ENCODE measurements at places on chromosomes 1 and 21.

- no peak for DNase-seq
Observed at GRCh38 chr1:29909962-29910361, 673.6 kb downstream of the PTPRU start.

- no peak for DNase-seq
Observed at GRCh38 chr1:25621876-25622275, 5.3 kb downstream of the MAN1C1 start.

DNA sequence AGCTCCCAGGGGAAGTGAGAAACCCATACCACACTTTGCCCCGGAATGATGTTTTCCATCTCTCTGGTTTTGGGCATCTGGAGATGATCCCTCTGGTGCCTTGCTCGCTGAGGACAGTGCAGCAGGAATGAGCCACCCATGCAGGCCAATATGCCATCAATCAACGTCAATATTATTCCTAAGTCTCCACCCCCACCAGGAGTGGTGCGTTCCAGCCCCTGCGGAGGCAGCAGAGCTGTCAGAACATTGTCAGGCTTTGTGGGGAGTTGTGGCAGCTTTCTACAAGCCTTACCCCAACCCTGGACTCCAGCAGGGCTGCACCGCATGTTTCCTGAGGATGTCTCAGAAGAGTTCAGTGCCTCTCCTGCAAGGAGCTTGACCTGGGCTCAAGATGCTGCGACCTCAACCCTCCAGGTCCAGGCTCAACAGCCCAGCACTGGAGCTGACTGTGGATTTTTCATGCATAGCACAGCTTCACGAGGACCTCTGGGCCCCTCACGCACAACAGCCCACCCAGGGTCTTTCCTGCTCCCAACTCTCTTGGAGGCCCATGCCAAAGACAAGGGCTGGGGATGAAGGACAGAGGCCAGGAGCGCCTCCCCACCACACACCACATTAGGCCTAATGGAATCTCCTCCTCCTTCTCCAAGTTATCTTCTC, 67.5 kb downstream of the PSMG1 start:
- no peak for DNase-seq

DNA sequence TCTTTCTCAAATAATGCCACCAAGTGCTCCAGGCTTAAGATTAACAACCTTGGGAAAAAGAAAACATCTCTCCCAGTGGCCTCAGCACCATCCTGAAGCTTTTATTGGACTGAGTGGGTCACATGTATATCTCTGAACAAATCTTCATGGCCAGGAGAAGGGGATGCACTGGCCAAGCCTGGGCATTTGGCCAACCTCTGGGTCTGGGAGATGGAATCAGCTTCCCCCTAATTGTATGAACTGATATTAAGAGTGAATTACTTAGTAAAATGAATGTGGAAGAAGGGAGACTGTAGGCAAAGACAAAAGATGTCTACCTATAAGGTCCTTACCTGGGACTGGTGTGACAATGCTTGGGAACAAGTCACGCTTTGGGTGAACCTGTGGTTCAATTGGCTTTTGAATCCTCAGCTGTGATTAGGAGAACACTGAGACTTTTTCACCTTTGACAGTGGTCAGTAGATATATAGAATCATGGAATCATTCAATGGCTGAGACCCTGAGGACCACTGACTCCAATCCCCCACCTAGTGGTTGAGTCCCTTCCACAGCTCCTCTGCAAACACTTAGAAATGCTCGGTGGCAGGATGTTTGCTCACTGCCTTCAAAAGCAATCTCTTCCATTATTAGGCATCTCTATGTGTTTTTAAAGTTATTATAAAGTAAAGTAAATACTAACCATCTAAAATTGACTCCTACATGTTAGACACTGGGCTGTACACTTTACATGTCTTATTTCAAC, 102.6 kb upstream of the ATP1A1 start:
- DNase-seq: no peak

- no peak for DNase-seq
Observed at GRCh38 chr1:221200464-221200863, 321.2 kb downstream of the HLX start.

- DNase-seq: no peak
Observed at GRCh38 chr1:66240491-66241484, 293.2 kb upstream of the SGIP1 start.

GRCh38 chr1:15472587-15472986, 3.3 kb upstream of the CELA2B start:
- no peak for DNase-seq
